ENCODE measurements at places on chromosomes 7 and 10.

- DNase-seq: no peak
Observed at GRCh38 chr7:113087071-113087998, 708 bp upstream of the GPR85 start.

GRCh38 chr7:100706672-100707311 lies 871 bp downstream of the POP7 start:
- no peak for DNase-seq

GRCh38 chr10:118106426-118106825 lies 59.7 kb upstream of the RAB11FIP2 start:
- no peak for DNase-seq

DNA sequence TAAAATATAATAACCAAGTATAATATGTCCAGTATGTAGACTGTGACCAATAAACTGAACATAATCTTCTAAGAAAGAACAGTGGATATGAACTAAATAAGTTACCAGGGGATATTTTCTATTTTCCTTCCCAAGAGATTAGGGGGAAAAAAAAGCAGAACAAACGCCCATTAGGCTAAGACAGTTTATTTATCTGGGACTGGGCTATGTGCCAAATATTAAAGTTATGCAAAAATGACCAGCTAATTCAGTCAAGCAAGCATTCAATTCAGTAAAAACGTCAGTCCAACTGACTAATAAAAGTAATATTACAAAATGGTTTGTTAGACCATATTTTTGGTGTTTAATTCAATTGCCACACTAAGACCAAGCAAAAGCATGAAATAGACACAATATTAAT lies 122.2 kb downstream of the TSPAN12 start:
- DNase-seq: no peak

GRCh38 chr10:123496996-123497660 lies 169.0 kb upstream of the GPR26 start:
- DNase-seq: no peak

GRCh38 chr10:113095419-113096127 lies 145.5 kb downstream of the TCF7L2 start:
- DNase-seq: no peak

DNA sequence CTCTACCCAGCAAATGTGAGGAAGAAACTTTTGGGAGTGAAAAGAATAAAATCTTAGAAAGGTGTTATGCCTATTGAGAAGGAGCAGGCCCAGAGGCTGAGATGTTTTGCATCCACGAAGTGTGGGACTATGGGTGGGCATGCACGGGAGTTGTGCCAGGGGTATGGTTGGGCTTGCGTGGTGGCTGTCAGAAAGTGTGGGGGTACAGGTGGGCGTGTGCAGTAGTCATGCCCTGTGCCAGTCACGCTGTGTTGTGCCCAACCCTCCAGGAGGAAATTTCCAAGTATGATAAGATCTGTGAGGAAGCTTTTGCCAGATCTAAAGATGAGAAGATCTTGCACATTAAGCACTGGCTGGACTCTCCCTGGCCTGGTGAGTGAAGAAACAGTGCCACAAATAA lies 52.9 kb upstream of the ZMIZ2 start:
- no peak for DNase-seq

- no peak for DNase-seq
Observed at GRCh38 chr7:7221599-7222038, 39.3 kb downstream of the C1GALT1 start.

- DNase-seq: no peak
Observed at GRCh38 chr7:80781561-80781979, 137.3 kb downstream of the SEMA3C start.

DNA sequence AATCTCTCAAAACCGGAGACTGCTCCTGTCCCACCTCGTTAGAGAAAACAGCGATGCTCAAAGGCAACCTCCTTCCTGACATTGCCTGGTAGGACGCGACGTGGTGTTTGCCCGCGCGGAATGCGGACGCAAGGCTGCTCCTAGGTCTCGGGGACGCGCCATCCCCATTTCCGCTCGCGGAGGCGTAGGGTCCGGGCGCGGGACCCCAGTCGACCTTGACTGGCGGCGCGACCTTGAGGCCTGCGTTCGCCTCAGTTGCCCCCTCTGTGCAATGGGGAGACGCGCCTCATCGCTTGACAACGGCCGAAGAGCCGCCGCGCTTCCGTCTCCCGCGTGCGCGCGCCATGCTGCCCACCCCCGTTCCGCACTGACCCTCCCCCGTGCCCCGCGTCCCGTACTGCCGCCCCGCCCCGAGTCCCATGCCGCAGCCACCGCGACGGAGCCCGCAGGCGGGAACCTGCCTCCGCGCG lies 412 bp upstream of the PPIA start:
- no peak for DNase-seq

- DNase-seq: no peak
Observed at GRCh38 chr10:99930731-99931550, 78.8 kb downstream of the DNMBP start.

DNA sequence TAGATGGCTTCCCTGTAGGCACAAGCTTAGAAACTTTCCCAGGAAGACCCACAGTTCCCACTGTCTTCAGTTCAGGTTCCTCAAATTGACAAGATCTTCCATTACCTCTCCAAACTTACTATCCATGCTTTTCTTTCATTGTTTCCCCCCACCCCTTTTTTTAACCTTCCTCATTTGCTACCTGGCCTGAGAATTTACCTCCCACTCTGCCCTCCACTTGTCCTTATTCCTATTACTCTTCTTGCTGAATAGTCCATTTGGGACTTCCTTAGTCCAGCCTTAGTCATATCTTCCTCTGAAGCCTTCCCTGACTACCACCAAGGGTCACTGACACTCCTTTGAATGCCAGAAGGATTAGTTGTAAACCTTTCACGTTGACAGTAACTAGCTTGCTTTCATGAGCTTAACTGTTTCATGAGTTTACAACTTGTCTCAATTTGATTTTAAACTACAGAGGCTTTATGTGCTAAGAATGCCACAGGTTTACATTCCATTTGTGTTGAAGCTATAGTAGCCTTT lies 1.2 kb upstream of the CALU start:
- no peak for DNase-seq

- DNase-seq: no peak
Observed at GRCh38 chr7:142185069-142185468, 72.8 kb downstream of the PRSS58 start.

DNA sequence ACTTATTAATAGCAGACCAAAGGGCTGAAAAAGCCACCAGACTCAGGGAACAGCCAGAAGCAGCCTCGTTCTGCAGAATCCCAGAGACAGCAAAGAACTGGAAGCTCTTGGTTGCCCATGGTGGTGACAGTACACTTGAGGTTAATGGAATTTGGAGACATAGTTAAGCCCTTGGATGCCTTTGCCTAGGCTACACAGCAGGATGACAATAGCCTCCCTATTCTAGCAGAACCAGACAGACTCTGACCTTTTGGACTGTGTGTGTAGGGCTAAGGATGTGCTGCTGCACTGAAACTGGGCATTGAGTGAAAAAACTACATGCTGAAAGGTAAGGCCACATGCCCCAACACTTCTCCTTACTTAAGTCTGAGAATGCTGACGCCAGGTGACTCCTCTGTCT lies 22.7 kb downstream of the OTUD1 start:
- DNase-seq: no peak

- DNase-seq: no peak
Observed at GRCh38 chr7:117386110-117386706, 41.1 kb downstream of the ASZ1 start.

- DNase-seq: no peak
Observed at GRCh38 chr10:30786131-30786530, 156.6 kb upstream of the LYZL2 start.

DNA sequence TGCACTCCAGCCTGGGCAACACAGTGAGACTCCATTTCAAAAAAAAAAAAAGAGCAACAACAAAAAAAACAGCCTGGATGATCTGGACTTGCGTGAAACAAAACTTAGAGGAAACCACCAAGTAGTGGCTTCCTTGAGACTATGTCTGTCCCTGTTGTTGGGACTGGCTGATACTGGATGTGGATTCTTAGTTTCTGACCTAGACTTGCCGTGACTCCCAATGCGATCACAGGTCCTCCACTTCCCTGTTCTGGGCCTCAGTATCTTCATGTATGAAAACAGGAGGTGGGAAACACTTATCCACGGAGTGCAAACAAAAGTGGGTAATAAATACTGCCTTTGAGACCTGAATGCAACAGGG lies 125.7 kb downstream of the PRPF18 start:
- no peak for DNase-seq

GRCh38 chr7:25663877-25664276 lies 435.6 kb upstream of the NPVF start:
- no peak for DNase-seq

GRCh38 chr10:22258471-22258870 lies 40.7 kb upstream of the EBLN1 start:
- no peak for DNase-seq

DNA sequence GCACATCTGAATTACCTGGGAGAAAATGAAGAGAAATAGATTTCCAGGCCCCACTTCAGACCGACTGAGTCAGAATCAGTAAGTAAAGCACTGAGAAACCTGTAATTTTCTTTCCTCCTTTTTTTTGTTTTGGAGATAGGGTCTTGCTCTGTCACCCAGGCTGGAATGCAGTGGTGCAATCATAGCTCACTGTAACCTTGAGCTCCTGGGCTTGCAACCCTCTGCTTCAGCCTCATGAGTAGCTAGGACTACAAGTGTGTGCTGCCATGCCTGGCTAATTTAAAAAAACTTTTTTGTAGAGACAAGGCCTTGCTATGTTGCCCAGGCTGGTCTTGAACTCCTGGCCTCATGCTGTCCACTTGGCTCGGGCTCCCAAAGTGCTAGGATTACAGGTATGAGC lies 260.2 kb downstream of the STK31 start:
- no peak for DNase-seq

DNA sequence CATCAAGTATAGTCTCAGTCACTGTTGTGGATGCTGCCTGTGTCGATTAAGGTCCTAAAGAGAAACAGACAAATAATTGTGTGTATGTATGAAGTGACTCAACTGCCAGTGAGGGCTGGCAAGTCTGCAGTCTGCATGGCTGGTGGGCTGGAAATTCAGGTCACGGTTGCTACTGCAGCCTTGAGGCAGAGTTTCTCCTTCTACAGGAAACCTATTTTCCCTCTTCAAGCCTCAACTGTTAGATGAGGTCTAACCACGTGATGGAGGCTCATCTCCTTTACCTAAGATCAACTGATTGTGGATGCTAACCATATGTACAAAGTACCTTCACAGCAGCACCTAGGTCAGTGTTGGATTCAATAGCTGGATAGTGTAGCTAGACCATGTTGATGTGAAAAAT lies 29.9 kb downstream of the MBL2 start:
- DNase-seq: no peak

- DNase-seq: no peak
Observed at GRCh38 chr7:137074391-137075030, 206.1 kb downstream of the CHRM2 start.

GRCh38 chr7:37826825-37827224 lies 21.6 kb upstream of the NME8 start:
- DNase-seq: no peak

DNA sequence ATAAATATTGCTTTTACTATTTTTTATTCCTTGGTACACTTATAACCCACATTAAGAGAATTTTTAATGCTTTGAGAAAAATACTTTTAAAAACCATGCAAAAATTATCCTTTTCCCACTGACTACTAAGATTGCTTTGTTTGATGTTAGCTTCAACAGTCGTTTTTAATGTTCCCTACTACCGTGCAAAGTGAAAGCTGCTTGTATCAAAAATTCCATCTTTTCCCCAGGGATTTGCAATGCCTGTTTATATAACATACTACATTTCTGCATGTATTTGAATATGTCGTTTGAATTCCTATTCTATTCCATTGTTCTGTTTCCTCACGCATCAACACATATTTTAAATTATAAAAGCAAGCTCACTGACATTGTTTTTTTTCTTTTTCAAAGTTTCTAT lies 54.4 kb downstream of the TFPI2 start:
- DNase-seq: no peak

Data from NCI-H187 treated with DMSO at 0.1 percent for 48 hours (cell line).